ENCODE measurements at places on chromosomes 2 and 18.

GRCh38 chr2:174776675-174777074, 12.4 kb upstream of the CHRNA1 start:
- no peak for DNase-seq

DNA sequence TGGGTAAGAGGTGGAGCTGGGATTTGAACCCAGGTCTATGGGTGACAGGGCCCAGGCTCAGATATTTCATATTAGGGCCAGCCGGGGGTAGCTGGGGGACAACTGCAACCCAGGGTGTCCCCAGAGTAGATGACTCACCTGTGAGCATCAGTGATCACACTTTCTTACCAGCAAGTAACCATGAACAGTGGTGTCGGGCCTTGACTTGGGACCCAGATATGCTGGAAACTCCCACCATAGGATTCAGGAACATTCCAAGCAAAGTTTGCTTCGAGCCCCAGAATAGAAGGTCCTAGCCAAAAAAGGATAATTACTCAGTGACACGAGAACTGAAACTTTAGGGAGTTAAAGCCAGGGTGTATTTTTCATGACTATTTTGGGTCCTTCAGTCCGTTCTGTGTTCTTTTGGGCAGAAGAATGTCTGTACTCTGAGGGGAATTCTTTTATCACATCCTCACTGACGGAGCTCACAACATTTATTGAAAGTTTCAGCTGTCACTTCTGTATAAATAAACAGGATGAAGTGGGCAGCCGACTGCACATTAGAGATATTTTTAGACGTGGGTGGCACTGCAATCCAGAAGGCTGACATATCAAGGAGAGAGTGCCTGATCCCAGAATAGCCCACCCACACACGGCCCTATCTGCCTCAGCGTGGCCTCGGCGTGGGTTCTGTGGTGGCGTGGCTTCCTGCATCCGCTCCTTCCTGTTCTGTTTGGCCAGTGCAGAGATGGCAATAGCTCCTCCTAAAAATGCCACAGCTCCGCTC, 45.6 kb downstream of the RAMP1 start:
- DNase-seq: peak; percentile 47

- DNase-seq: no peak
Observed at GRCh38 chr18:29003194-29003593, 826.3 kb upstream of the CDH2 start.

DNA sequence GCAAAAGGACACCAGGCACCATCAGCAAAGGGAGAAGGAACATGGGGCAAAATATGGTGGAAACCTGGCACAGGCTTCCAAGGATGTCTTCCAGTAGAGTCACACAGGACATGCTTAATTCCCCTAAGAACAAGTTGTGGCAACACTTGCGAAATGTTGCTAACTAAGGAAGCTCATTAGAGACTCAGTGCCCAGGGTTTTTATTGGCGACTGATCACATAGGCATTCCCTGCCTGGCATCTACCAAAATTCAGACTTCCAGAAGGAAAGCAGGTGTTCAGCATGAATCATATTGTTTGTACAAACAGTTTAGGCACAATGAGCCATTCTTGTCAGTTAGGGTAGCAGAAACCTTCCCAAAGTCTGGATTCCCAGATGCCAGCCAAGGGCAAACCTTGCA, 25.7 kb downstream of the SLC4A1AP start:
- DNase-seq: no peak

GRCh38 chr18:70468861-70469547, 180.2 kb downstream of the SOCS6 start:
- DNase-seq: no peak

DNA sequence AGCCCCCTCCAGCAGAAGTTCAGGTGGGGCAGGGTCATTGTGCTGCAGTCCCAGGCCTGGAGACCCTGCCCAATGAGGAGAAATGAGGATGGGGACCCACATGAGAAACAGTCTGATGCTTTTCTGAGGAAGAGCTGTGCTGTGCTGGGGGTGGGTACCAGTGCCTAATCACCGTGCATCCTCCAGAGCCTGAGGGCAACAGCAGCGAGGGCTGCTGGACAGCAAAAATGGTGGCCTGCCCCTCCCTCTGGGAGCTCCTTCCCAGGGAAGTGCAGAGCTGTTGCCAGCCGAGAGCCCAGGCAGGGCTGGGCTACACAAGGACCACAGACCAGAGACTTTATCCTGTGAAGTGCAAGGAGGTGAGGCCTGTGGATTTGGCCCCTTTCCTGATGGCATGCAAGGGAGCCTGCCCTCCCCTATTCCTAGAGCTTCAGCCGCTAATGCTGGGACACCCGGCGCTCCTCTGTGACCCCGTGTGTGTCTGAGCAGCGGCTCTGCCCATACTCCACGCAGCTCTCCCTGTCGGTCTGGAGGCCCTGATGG, 134.8 kb downstream of the DSEL start:
- DNase-seq: no peak

- DNase-seq: no peak
Observed at GRCh38 chr2:135132314-135132713, 80.2 kb downstream of the RAB3GAP1 start.

- no peak for DNase-seq
Observed at GRCh38 chr2:70391988-70392387, 90.1 kb upstream of the FAM136A start.

- no peak for DNase-seq
Observed at GRCh38 chr2:184369307-184369706, 229.0 kb upstream of the ZNF804A start.

DNA sequence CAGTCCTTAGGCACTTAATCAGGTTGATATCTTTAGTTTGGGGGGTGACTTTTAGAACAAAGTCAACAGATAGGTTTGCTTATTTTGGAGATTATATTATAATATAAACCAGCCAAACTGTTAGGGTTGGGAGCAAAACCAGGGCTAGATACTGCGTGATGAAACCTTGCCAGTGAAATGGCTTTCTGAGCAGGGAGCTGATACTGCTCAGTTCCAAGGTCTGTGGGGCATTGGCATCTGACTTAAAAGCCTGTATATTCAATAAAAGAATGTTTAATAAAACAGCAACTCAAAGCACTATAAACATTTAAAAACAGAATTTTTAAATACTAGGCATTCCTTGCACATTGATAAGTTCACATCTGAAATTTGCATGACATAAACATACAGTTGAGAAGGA, 19.3 kb downstream of the PTPRM start:
- DNase-seq: no peak

DNA sequence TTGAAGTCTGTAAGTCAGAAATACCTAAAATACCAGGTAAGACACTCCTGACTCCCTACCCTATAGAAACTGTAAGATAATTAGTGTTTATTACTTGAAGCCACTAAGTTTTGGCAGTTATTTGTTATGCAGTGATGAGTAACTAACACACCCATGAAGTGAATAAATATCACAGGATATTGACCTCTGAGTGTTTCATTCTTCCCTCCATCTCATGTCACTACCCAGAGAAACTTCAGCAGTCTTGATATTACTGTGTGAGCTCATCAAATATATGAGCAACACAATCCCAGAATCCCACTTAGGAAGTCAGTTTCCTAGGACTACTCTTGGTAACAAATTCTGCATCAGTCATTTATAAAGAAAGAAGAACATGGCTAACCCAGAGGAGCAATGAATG, 529.7 kb downstream of the FBXO15 start:
- DNase-seq: no peak

DNA sequence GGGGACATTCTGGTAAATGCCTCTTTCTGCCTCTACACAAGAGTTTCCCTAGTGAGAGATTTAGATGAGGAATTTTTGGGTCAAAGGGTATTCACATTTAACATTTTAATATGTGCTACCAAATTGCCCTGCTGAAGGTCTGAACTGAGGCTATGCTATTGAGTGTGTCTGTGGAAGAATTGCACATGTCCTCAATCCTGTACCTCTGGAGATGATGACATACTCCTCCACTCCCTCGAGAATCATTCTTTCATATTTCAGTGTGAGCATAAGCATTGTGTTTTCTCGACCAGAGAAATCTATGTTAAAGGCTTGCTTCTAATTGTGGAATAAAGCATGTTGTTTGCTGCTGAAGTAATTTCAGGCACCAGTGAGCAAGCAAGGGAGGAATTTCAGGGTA, 110.5 kb downstream of the TSN start:
- DNase-seq: no peak

DNA sequence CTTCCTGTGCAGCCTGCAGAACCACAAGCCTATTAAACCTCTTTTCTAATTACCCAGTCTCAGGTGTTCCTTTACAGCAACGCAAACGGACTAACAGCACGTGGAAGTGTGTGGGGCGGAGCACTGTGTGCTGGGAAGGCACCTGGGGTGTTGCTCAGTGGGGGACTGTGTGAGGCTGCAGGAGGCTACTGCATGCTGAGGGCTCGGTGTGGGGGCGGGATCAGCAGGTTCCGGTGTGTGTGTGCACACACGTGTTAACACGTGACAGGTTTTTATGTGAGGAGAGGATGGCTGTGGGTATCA, 58.9 kb downstream of the ANKMY1 start:
- no peak for DNase-seq

DNA sequence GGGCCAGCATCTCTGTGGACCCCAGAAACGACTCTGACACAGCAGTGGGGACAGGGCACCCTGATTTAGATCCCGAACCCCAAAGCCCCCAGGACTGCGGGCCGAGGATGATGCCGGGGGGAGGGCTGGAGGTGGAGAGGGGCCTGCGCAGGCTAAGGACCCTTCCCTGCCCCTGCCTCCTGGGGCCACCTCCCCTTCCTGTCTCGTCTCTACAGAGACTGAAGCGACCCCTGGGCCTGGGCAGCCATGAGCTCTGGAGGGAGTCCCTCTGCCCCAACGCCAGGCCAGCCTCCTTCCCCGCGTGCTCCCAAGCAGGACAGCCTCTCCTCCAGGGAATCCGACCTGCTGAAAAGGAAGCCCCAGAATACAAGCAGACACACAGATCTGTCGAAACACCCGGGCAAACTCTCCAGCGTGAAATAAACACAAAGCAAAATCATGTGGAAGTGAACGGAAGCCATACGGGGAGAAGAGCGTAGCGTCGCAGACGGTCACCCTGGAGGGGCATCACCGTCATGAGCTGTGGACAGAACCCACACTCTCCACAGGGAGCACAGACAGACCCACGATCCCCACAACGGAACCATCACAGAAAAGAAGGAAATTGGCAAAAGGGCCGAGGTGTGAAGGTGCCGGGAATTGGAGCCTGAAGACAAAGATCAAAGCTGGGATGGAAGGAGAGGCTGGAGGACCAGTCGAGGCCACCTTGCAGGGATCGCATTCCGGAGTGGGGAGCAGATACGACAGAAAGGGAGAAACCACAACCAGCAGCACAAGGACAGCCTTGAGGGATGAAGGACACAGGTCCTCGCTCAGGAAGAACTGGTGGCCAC, 51.0 kb upstream of the CTDP1 start:
- DNase-seq: no peak

DNA sequence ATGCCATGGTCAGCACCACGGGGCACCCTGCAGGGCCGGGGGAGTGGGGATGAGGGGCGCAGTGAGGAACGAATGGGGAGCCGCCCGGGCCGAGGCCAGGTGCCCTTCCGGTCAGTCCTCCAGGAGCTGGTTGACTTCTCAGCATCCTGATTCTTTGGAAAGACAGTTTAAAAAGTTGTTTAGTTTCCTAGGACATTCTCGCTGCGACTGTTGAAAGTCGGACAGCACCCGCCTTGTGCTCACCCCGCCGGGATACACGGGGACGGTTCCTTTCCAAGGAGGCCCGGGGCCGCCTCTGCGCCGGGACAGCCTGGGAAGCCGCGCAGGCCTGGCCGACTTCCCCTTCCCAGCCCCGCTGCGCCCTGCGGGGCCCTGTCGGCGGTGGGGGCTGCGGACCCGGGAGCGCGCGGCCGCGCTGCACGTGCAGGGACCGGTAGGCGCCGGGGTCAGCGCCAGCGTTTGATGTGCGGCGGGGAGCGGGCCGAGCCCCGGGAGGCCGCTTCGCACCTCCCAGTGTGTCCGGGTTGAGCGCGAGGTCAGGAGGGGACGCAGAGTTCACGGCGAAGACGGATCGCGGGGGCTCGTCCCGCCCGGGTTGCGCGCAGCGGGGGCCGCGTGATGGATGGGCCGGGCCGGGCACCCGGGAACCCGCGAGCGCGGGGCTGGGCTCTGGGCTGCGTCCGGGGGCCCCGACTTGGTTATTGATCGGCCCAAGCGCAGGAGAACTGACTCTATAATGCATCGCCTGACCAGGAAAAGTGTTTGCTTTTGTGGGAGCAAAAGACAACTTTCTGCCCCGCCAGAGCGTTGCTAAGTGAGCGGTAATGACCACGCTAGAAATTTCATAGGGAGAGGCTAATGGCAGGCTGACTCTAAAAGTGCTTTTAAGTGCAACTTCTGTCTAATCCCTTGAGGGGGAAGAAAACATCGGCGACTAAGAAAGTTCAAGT, 28.0 kb upstream of the SMIM21 start:
- DNase-seq: peak; percentile 18

- DNase-seq: peak; percentile 50
Observed at GRCh38 chr2:135473567-135473966, 57.5 kb downstream of the ZRANB3 start.

DNA sequence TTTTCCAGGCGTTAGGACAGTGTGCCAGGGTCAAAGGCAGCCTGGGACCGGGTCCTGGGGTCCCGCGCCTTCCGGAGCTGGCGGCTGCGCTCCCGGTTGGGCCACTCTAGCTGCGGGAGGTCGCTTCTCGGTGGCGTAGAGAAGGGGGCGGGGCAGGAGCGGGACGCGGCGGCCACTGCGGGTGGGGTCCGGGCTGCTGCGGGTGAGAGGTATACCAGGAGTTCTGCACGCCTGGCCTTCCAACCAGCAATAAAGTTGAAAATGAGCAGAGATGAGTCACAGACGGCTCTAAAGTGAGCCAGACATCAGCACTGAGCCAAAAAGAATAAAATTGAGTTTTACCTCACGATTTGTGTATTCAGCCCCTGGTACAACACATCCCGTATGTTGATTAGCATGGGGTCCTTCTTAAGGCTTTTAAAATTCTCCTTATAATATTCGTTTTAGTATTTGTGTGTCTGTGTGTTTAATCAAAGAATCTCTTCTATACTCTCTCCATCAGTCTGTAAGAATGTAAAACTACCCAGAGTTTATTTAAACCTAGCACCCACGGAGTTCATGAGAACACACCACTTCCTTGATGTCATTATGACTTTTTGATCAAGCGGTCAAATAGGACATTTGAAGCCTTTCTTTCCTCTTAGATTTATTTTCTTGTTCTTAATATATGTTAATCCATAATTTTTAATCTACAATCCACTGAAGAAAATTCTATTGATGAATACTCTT, at the start of gene C1GALT1C1L:
TSS of gene C1GALT1C1L (minus strand) at position 108 of the 729 bp plus-strand sequence. CDS start at position 1, 107 bp downstream.
- DNase-seq: peak; percentile 34

- no peak for DNase-seq
Observed at GRCh38 chr18:58223717-58224424, 179.8 kb downstream of the NEDD4L start.

Data from activated CD4-positive, alpha-beta T cell treated with anti-CD3 and anti-CD28 coated beads for 36 hours (primary cell).